ENCODE measurements at places on chromosomes 16 and 17.

GRCh38 chr17:30524847-30525246 lies 47.6 kb downstream of the GOSR1 start:
- no peak for DNase-seq

GRCh38 chr17:35373984-35374765 lies 754 bp upstream of the SLFN11 start:
- DNase-seq: no peak

GRCh38 chr16:57045694-57046381 lies 46.5 kb upstream of the CPNE2 start:
- peak; percentile 92 for DNase-seq

DNA sequence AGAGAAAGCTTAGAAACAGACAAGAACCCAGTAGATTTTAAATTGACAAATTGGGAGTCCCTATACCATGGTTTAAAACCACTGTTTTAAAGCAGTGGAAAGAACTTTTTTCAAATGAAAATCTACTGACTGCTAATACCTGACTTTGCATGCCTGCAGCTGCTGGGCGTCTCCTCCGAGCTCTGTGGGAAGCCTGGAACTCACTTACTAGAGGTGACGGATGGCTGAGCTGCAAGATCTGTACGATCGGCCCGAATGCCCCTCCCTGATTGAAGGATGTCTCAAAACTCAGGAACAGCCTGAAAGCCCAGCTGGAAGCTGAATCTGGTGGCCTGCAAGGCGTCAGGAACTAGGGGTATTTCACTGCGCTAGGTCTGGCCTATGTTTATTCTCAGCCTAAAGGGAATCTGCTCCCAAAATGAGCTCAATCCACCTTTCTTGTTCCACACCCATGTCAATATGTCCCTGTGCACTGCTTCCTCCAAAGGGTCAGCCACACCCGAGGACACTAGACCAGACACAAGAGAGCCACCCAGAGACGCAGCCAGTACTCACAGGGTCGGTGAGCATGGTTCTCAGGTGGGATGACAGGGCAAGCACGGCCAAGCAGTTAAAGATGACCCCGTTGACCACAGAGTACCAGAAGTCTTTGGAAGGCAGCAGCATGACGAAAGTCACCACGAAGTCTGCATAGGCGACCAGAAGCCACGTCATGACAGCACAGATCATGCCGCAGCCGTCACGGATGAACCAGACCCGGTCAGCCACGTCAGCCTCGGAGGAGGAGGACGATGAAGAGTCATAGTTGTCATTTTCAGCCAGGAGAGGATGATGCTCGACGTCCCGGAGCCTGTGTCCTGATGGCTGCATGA lies 21.4 kb downstream of the ZDHHC7 start:
- no peak for DNase-seq

DNA sequence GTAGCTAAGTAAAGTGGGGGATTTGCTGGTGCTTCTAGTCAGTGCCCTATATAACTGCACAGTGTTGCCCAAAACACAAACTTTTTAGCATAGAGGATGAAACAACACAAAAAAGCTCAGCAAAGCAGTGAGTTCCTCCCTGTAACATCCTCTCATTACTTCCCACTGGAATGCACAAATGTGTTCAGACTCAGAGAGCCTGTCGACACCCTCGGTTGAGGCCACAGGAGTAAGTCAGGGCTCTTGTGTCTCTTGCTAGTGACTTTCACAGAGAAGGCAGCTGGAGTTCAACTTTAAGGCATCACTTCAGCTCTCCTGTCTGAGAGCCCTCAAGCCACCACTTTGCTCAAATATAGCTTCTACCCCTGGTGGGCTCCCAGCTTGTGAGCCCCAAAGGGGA lies 107.2 kb upstream of the NETO2 start:
- DNase-seq: no peak

GRCh38 chr16:10895053-10895946 lies 18.3 kb downstream of the CIITA start:
- peak; percentile 52 for DNase-seq

- no peak for DNase-seq
Measured at GRCh38 chr16:87973717-87974116, 22.5 kb downstream of the BANP start.

- DNase-seq: no peak
Measured at GRCh38 chr16:86224126-86224525, 286.2 kb upstream of the FOXF1 start.

GRCh38 chr17:35390663-35391062 lies 17.2 kb upstream of the SLFN11 start:
- no peak for DNase-seq
